ENCODE measurements at places on chromosomes 5 and 9.

DNA sequence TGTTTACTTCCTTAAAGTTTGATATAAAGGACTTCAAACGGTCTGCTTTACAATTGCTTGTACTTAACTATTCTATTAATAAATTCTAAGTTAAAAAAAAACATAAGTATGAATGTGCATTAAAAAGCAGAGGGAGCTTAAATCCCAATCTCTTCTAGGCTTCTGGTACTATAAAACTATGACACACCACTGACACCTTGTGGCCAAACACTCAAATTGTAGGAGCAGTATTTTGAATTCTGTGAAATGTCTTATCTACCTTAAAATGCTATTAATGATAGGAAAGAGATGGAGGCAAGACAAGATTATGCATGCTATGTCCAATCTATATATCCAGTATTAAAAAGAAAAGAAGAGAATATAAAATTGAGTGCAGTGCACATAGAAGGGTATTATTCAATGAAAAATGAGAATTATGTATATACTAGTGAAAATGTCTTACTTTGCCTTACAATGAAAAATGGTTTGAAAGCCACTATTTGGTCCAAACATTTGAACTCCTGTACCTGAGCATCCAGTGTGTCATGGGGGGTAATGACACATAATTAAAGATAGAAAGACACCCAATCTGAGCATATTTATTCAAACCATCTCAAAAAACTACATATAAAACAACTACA is 87.6 kb downstream of the ERP44 start:
- DNase-seq: peak; percentile 55

DNA sequence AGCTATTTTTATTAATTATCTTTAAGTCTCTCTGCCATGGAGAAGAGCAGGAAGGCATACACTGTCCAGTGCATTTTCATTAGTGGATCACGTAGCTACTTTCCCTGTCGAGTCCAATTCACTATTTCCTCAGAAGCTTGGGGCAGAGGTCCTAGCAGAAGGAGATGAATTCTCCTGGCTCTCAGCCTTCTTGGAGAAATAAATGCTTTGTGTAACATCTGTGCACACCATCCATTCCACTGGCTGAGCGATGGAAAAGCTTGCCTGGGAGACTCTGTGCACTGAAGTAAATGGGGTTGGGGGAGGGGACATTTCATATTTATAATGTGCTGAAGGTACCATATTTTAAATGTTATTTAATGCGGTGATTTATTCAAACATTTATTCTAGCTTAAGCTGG is 23.4 kb downstream of the PROP1 start:
- no peak for DNase-seq

GRCh38 chr9:19233344-19233743 is 2.9 kb downstream of the DENND4C start:
- DNase-seq: no peak

DNA sequence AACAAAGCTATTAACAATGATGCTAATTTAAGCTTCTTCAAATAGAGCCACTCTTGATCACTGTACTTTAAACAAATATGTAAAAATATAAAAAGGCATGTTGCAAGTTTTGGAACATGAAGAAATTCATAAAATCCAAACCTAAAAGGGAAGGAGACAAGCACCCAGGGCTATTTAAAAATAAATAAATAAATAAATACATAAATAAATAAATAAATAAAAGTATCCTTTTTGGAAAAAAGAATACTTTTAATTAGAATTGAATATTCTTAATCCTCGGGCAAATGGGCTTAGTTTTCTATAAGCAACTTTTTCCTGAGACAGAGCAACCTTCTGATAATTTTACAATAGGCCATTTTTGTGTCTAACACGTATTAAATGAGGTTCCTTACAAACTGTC is 147.5 kb upstream of the PCA3 start:
- no peak for DNase-seq

DNA sequence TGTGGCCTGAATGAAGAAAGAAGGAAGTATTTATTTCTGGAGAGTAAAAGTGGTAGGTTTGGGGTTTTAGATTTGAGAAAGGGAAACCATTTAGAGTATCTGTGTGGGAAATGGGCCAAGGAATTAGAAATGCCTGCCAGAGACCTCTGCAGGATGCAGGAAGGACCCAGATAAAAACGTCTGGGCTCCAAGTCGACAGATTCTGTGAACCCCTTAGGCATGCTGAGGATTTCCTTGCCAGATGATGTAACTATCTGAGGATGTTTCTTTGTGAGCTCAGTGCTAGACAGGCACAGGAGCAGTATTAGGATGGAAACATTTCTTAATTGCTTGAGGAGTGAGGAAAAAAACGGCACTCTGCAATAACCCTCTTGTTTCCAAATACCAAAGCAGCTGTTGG is 251.8 kb upstream of the DMRT1 start:
- DNase-seq: peak; percentile 22

DNA sequence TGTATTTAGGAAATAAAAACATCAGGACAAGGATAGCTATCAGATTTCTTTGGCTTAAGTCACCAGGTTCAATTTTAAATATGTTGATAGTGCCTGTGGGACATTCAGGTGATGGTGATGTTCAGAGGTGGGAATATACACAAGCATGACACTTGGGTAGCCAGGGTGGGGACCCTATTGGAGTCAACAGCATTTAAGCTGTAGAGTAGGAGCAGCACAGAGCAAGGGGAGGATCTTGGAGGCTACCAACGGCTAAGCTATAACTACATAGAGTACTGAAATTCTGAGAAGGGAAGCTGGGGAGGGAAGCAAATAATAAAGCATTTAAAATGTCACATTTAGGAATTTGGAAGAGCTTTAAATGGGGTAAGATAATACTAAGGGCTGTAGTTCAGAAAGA is 177.7 kb downstream of the CPLANE1 start:
- no peak for DNase-seq

- DNase-seq: no peak
These were observed 50.8 kb upstream of the CTNNA1 start for GRCh38 chr5:138702166-138703077.

DNA sequence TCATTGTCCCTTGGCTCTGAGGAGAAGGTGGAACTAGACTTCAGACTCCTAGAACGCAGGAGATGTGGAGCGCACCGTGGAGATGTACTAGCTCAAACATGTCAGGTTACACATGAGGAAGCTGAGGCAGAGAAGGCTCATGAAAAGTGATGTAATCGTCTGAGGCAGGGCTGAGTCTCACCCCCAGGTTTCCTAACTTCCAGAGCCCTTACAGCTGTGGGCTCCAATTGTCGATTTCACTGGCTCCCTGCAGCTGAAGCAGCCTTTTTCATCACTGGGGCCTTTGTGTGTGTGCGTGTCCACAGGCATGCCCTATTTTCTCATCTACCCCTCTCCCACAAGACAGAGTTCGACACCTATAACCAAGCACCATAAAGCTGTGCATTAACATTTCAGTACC is 370.6 kb downstream of the NTRK2 start:
- no peak for DNase-seq

- DNase-seq: no peak
These were observed 141.6 kb downstream of the OLFM1 start for GRCh38 chr9:135228983-135229625.

DNA sequence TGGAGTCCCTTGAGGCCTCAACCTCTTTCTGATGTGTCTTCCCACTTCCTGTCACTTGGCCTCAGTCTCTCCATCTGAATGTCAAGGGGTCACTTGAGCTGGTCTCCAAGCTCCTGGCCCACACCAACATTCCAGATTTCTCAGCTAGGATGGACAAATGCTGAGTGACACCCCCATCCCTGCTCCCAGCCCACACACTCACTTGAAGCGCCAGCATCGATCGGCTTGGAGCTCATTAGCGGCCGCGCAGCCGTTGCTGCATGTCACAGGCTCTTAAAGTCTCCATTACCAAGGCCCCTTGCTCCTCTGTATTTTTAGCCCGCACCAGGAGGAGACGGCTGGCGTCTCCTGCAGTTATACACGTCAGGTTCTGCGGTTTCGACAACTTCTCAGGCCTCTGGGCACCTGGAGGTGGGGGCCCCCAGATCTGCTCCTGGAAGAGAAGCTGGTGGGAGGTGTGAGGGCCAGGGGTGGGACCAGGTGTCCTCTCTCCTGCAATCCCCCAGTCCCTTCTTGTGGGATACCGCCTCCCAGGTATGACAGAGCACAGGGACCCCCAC is 33.4 kb upstream of the ARAP3 start:
- no peak for DNase-seq

- DNase-seq: no peak
These were observed 28.0 kb downstream of the FBXW5 start for GRCh38 chr9:136916330-136917184.
